NCI-H446 (cell line): ENCODE measurements at places on chromosomes 6 and 20.

DNA sequence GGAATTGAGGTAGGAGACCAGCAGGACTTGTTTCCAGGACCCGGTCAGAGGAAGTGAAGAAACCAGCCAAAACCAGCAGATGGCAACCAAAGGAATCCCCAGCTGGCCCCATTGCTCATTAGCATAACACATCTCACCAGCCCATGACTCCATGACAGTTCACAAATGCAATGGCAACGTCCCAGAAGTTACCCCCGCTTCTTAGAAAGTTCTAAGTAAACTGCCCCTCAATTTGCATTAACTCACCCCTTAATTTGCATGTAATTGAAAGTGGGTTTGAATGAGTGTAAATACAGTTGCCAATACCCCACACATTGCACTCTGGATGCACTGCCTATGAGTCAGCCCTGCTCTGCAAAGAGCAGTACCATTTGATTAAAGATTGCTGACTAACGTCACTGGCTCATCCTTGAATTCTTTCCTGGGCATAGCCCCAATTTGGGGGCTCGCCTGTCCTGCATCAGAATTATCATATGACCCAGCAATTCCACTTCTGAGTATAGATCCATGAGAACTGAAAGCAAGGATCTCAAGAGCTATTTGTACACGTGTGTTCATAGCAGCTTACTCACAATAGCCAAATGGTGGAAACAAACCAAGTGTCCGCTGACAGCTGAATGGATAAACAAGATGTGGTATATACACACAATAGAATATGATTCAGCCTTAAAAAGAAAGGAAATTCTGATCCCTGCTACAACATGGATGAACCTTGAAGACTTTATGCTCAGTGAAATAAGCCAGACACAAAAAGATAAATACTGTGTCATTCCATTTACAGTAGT is 36.4 kb downstream of the MYLK4 start:
- DNase-seq, result no peak

- DNase-seq, result no peak
Measured at GRCh38 chr6:135789375-135790050, 62.0 kb upstream of the PDE7B start.

- no peak for DNase-seq
Measured at GRCh38 chr6:68158256-68158655, 476.8 kb upstream of the ADGRB3 start.

GRCh38 chr6:19812512-19813119 is 24.6 kb upstream of the ID4 start:
- no peak for DNase-seq
